Pancreas (tissue), 10 donors: ENCODE measurements at places on chromosomes 7 and 10. TPM values are rescaled to one million over a fixed set of nuclear protein-coding genes. Genes with fewer than 3 reads are reported as not detected.

The LRRTM3 gene
- 2.5 TPM for polyA plus RNA-seq

The TRIM50 gene
- 31.7 TPM for polyA plus RNA-seq

The TCERG1L gene
- polyA plus RNA-seq, result 0.53 TPM

The OR6V1 gene
- polyA plus RNA-seq, result not detected

The LRRD1 gene
- polyA plus RNA-seq, result 0.02 TPM

The HDAC9 gene
- 4.8 TPM for polyA plus RNA-seq

The PTF1A gene
- polyA plus RNA-seq, result 16.8 TPM

The OR2A42 gene
- not detected for polyA plus RNA-seq

The GOT1 gene
- polyA plus RNA-seq, result 9.6 TPM

DNA sequence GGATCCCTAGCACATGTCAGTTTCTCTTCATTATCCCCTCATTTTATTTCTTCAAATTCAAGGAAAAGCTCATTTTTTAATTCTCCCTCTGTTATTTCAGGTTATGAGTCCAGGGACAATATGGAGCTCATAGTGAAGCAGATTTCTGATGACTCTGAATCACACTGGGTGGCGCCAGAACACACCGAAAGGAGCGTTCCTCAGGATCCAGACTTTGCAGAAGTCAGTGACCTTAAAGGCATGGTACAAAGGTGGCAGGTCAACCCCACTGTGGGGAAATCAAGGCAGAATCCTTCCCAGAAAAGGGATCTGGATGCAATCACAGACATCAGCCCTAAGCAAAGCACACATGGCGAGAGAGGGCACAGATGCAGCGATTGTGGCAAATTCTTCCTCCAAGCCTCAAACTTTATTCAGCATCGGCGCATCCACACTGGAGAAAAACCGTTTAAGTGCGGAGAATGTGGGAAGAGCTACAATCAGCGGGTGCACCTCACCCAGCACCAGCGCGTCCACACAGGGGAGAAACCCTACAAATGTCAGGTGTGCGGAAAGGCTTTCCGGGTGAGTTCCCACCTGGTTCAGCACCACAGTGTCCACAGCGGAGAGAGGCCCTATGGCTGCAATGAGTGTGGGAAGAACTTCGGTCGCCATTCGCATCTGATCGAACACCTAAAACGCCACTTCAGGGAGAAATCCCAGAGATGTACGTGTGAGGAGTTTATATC, 21.4 kb downstream of the ZKSCAN5 start:
- DNase-seq, result no peak

DNA sequence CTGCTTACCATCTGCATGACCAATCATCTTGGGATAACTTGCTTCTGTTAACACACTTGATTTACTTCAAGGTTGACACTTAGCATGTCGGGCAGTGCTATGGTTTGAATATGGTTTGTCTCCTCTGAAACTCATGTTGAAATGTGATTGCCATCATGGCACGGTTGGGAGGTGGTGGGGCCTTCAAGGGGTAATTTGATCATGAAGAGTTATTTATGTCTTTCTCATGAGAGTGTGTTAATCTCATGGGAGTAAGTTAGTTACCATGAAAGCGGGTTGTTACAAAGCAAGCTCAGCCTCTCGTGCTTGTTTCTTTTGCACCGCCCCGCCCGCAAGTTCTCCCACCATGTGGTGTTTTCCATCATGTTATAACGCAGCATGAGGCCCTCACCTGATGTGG, 163.6 kb downstream of the DOCK4 start:
- no peak for DNase-seq

DNA sequence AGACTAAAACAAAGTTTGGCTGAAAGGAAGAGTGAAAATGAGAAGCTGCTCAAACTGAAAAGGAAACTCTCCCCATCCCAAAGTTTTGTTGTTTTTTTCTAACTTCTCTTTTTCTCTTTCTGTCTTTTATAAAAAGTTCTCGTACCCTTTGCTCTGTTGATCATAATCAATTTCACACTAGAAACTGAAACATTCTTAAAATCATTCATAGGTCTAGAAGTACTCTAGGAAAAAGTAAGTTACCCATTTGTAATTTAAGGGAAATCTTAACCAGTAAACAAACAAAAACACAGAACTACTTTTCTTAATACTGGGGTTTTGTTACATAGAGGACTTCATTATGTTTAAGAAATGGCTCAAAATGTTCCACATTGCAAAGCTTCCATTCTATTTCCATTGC, 339.8 kb downstream of the SEMA3D start:
- no peak for DNase-seq

GRCh38 chr7:116355424-116355765, 144.1 kb upstream of the CAV2 start:
- no peak for DNase-seq

DNA sequence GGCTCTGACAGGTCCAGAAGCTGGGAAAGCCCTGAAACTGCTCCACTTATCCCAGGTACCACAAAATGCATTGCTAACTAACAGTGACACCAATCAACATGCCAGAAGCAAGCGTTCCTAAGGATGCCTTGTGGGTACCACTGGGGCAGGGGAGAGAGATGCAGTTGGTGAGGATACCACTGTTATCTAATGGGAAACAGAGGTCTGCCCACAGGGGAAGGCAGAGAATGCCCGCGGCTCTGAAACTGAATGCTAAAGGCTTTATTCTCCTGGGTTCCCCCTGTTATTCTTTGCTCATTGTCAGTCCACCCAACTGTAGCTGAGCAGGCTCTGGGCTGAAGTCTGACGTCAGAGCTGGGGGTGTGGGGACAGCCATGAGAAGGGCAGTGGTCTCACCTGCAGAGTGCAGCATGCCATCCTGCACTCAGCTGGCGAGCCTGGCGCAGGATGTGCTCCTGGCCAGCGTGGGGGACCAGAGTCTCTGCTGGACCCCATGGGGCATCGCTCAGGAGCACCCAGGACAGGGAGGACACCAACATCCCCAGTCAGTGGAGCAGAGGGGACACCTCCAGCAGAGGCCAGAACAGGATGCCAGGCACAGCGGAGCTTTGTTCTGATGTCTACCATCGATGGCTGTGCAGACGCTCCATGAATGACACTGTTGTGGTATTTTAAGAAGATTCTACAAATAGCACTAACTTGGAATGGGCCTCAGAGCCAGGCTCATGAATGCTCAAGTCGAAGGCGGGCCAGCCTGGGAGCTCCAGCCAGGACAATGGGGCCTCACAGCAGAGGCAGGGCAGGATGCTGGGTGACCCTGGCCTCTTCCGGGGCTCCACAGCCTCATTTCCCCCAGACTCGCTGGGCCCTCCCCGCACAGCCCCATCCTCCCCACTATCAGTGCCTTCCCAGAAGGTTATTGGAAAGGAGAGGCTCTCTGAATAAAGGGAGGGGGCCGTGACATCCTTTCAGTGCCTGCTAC, 95.8 kb downstream of the ARHGAP22 start:
- no peak for DNase-seq

DNA sequence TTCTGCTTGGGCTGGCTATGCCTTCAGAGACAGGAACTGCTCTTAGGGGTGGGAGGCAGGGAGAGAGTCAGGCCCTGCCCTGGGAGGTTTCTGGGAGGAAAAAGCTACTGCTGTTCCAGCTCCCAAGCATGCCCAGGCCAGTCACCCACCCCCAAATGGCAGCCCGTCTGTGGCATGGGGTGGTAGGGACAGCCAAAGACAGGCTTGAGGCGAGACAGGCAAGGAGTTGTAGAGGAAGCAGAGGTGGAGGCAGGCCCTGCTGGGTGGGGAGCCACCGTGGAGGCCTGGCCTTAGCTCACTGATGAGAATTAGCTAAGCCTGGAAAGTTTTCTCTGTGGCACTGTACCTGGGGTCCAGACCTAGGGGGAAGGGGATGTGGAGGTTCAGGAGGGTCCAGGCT, 6.6 kb upstream of the SAMD8 start:
- DNase-seq, result no peak

GRCh38 chr10:60827791-60828488, 49.7 kb downstream of the CDK1 start:
- DNase-seq, result no peak

GRCh38 chr7:19677180-19677579, 31.7 kb downstream of the POLR1F start:
- DNase-seq, result no peak

GRCh38 chr10:62029401-62029800, 127.9 kb downstream of the ARID5B start:
- no peak for DNase-seq

DNA sequence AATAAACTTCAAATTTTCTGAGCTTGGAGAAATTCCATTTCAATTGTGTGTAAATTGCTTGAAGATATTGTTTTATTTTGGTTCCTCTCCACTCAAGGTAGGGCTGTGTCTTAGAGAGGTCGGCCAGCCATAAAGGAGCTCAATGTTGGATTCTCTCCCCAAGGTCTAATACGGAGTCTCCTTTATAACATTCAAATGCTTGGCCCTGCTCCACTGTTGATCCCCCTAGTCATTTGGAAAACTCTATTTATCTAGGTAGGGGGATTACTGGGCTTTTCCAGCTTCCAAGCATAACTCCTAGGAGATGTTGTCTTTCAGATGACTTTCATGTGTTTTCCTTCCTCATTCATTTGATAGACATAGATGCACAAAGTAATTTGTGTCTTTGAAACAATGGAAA, 170.9 kb downstream of the LRMDA start:
- no peak for DNase-seq

DNA sequence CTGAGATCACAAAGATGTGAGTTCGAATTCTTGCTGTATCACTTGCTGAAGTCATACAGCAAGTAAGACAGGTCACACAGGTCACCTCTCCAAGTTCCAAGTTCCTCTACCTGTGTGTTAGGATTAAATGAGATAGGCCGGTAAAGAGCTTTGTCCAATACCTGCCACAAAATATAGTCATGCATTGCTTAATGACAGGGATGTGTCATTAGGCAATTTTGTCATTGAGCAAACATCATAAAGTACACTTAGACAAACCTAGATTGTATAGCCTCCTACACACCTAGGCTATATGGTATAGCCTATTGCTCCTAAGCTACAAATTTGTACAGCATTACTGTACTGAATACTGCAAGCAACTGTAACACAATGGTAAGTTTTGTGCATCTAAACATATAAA, 469.4 kb downstream of the KCNMA1 start:
- no peak for DNase-seq

- peak; percentile 20 for DNase-seq
Observed at GRCh38 chr7:14691597-14692203, 210.9 kb downstream of the DGKB start.

DNA sequence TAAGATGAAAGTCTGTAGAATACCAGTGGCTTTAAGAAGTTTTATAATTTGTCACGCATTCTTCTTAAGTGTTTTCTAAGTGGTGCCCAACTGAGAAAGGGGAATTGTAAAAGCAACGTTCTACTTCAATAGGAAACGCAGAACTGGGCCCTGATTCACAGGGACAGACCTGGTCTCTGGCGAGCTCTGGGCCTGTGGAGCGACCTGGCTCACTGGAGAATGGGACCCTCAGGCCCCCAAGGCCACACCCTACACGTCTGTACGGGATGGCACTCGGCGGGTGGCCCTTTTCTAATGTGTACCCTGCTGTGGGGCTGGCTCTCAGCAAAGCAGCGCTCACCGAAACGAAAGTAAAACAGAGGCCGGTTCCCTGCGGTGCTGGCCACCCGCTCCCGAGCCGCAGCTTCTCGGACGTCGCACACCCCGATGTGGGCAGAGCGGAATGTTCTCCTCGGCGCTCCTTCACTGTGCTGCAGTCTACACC, 205.0 kb downstream of the DIP2C start:
- DNase-seq, result no peak

DNA sequence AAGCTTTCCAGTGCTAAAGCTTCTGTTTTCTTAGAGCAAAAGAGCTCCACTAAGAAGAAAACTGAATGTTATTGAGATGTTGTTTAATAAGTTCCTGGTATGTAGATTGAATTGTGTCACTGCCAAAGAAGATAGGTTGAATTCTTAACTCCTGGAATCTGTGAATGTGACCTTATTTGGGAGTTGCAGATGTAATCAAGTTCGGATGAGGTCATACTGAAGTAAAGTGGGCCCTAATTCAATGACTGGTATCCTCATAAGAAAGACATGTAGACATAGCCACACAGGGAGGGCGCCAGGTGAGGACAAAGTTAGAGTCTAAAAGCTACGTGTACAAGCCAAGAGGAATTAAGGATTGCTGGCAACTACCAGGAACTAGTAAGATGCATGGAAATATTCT, 732.1 kb upstream of the C7orf33 start:
- no peak for DNase-seq

DNA sequence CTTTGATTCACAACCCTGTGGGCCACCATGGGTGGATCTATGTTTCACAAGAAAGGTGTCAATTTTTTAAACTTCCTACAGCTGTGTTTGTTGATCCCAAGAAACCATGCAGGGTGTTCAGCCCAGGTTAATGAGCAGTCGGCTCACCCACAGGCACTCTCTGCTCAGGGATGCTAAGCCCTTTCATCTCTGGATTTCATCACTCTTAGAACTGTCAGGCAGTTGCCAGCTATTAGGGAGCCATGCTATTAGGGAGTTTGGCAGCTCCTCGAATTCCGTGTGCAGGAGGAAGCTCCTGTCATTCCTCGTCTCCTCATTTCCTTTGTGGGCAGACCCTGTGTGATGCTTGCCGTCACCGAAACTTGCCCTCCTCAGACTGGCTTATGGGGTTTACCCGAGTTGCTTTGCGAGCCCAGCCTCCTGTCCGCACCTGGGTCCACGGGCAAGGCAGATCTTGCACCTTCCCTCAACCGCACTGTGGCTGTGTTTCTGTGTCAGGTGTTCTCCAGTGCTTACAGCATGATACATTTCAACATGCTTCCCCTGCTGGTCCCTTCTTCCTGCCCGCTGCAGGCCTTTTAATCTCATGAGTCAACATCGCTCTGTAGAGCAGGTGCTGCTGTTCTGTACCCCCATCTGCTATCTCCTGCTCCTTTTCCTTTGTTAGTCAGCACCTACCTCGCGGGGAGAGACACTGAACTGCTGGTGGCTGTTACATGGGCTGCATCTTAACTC, 509.8 kb downstream of the SUGCT start:
- DNase-seq, result no peak

- no peak for DNase-seq
Observed at GRCh38 chr10:72449941-72450441, 95.3 kb upstream of the DNAJB12 start.

DNA sequence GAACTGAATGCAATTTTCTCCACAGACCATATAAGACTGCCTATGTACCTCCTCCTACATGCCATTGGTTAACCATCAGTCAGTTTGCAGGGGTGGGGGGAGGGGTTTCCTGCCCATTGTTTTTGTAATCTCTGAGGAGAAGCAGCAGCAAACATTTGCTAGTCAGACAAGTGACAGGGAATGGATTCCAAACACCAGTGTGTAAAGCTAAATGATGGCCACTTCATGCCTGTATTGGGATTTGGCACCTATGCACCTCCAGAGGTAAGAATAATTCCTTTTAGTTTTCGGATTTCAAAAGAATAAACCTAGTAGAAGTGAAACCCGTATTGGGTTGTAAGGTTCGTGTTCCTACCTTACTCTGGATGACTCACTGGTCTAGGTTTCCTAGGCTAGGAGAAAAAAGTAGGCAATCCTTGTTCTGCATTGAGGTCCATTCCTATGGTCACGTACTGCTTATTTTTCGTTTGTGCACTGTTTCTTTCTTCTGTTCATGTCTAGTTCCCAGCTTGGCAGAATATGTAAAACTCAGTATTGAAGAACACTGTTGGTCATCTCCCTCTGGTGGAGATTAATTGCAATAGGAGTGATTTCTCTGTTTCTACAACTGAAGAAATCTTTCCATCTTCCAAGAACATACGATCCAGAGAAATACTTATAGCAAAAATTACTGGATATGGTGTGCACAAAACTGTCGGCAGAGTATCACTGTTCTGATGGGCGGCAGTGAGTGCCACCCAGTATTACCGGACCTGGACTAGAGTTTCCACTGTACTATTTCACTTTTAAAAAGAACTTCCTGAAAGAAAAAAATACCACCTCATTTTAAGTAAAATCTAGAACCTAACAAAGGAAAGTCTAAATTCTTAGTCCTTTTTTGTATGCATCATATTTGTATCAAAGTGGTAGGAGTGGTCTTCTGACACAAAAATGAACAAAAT, at the start of gene AKR1C3:
AKR1C3 (plus strand) TSS at position 150 of the 941 bp plus-strand sequence; CDS start at position 181, 31 bp downstream.
- DNase-seq, result peak; percentile 25
